Activated naive CD4-positive, alpha-beta T cell (primary cell): ENCODE measurements at places on chromosomes 1 and 21.

- no peak for DNase-seq
Measured at GRCh38 chr21:17491716-17492414, 21.0 kb upstream of the CXADR start.

- DNase-seq = no peak
Measured at GRCh38 chr1:28983091-28983490, 68.7 kb downstream of the EPB41 start.

DNA sequence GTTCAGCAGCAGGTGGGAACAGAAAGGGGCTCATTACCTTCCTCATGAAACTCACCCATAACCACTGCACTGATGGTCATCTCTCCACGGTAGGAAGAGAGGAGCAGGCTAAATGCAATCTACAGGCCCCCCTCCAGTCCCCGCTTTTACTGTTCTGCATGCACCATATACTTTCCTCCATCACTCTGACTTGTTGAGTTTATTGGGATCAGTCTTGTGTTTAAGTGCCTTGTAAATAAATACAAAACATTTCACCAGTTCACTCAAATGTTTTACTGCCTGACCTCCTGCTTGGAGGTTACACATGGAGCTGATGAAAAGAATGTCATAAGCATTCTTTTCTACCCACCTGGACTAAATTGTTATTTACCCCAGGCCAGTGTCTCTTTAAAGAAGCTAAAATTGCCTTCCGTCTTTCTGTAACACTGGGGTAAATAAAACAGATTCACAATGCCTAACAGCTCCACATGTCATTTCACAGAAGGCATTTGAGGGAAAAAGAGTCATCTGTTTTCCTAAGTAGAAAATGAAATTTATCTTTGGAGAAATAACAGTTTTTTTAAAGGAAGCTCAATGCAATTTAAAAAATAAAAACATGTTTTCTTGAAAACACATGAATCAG lies 30.7 kb downstream of the PTPN14 start:
- DNase-seq = no peak

DNA sequence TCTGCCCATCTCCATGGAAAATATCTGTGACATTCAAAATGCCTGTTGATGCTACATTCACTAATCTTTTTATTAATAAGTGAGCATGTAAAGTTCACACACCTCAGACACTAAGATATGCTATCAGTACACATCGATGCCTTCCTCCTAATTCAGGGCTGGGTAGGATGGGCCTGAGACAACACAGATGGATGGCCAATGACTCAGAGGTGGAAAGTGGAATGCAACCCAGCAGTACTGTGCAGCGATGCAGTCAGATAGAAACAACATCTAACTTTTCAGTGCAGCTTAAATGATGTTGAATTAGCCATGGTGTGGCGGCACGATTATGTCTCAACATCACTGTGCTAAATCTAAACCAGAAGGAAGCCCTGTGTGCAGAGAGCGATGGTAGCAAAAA lies 161.6 kb upstream of the KCNJ15 start:
- DNase-seq = no peak

DNA sequence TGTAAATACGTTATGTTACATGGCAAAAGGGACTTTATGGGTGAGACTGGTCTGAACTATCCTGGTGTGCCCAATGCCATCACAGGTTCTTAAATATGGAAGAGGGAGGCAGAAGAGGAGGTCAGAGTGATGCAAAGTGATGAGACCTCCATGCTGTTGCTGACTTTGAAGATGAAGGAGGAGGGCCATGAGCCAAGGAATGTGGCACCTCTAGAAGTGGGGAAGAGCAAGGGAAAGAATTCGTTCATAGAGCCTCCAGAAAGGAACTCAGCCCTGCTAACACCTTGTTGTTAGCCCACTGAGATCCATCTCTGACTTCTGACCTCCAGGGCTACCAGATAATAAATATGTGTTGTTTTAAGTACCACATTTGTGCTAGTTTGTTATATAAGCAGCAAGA lies 462.0 kb downstream of the RPS6KC1 start:
- no peak for DNase-seq

DNA sequence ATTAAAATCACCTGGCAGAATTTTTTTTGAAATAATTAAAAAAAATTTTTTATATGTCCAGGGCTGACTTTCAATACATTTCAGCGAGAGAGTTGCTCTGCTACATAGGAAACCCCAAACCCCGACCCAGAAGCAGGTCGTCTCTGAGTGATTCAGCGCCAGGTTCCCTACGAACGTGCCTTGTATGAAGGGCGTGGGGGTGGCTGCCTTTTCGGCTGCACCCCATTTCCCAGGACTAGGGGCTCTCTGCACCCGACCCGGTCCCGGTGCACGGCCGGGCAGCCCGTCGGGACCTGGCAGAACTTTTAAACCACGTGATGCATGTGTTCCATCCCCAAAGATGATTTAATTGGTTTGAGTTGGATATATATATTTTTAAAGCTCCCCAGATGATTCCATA lies 15.8 kb upstream of the SCYL3 start:
- no peak for DNase-seq

DNA sequence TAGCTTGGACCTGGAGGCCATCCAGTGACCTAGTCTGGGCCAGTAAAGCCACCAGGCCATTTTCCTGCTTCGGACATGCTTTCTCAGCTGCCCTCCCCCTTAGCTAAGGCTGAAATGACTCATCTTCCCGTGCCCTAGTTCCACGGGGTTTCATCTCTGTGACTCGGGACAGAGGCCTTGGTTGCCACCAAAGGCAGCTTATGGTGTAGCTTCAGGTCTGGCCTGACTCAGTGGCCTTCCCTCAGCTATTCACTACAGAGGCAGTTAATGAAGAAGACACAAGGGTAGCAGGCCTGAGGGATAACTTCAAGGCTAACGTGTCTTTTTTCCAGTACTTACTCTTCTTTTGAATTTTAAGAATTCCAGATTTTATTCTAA lies 82.4 kb downstream of the PBX1 start:
- no peak for DNase-seq

DNA sequence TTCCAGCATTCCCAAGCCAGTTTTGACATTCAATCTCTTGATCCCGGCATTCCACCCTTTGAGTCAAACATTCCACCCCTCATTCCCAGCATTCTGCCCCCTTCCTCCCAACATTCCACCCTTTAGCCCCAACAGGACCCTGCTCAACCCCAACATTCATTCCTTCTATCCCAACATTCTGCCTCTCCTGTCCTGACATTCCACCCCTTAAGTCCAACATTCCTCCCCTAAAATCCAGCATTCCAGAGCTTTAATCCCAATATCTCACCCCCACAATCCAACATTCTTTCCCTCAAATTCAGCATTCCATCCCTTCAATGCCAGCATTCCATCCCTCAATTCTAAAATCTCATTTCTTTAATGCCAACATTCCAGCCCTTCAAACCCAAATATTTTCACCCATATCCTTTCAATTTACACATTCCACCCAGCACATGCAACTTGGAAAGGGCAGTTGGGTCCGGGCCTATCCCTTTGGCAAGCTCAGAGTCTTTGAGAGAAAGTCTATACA lies 22.9 kb downstream of the DDX20 start:
- DNase-seq = no peak

DNA sequence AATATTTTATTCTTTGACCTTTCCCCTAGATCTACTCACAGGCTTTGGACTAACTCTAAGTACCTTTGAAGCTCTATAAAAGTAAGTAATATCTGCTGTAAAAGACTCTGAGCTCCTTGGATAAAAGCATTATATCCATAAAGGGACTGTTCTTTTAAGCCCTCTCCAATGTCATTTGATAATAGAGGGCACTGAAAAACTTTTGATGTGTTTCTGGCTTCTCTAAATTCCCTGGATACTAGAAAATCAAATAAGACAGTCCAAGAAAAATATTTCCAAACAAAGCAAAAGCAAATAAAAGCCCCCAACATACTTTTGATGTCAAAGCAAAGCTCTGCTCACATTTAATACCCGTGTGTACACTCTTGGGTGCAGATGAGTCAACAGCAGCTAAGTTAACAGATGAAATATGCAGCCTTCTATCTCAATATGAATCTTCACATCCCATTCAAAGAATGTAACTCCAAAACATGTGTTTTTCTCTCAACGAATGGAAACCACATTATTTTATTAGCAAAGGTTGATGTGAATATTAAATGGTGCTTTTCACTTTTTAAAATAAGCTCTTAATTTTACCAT lies 230.3 kb downstream of the CENPF start:
- no peak for DNase-seq

- no peak for DNase-seq
Measured at GRCh38 chr1:9182784-9183257, 51.8 kb upstream of the H6PD start.

GRCh38 chr1:31662463-31662862 lies 17.8 kb upstream of the PEF1 start:
- DNase-seq = no peak

DNA sequence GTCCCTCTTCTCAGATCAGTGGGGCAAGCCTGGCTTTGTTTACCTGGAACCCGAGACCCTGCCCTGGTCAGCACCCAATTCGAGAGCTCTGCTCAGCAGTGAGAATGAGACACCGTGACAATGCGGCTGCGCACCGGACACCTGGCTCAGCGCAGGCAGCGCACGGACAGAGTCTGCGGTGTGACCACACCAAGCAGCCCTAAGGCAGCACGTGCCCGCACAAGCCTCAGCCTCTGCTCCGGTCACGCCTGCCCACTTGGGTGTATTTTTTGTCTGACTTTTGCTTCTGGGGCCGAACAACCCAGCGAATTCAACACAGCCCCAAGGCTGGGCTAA lies 4.7 kb downstream of the KRTAP10-8 start:
- DNase-seq = no peak

DNA sequence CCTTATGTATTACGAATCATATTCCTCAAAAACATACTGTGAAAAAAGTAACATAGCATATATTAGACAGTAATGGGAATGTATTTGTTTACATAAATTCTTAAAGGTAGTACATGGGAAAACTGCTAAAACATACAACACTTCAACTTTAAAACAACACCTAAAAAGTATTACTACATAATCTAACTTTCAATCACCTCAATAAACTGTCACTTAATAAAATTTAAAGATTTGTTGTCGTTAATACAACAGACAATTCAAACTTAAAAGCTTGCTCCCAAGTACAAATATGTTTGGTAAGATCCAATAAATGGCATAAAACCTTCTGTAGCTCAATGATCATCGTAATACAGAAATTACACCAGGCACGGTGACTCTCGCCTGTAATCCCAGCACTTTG lies 3.7 kb downstream of the ARID4B start:
- DNase-seq = no peak

DNA sequence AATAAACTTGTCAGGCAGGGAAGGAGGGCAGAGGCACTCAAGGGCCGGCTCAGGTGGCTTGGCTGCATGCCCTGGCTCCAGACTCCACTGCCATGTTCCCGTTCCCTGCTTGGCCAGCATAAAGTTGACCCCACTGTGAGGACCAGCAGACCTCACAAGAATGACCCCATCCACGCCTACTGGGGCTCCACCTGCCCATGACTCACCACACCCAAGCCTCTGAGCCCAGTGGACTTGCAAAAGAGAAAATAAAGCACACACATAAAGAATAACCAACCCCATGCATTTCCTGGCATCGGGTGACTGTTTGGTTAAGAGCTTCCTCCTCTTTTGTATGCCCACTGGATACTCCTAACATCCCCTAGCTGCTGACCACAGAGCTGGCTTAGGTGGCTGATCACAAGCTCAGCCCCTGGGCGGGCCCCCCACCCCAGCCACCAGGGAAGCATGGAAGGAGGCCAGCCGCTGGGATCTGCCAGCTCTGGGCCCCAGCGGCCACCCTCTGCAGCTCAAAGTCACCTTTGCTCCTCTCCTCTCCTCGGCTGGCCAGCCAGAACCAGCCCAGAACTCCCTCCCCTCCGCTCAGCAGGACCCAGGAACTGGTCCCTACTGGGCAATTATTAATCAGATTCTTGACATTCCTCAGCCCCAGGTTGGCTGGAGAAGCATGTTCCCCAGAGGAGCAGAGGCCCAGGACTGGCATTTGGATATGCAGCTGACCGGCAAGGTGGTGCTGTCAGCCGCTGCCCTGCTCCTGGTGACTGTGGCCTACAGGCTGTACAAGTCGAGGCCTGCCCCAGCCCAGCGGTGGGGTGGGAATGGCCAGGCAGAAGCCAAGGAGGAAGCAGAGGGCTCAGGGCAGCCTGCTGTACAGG lies at the start of gene KLHDC7A:
KLHDC7A (plus strand) TSS at position 616 of the 875 bp plus-strand sequence; CDS start at position 668, 52 bp downstream.
- no peak for DNase-seq

DNA sequence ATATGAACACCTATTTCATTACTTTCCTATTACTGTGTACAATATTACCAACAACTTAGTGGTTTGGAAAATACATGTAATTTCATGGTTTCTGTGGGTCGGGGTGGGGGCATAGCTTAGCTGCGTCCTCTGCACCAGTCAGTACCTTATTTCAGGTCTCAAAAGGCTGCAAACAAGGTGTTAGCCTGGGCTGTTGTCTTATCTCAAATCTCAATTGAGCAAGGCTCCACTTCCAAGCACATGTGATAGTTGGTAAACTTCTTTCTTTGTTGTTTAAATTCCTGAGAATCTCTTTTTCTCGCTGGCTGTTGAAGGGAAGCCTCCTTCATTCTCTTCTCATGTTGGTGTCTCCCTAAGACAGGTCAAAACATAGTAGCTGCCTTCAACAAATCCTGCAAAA lies 485.4 kb downstream of the AMY1C start:
- no peak for DNase-seq

GRCh38 chr1:179867493-179868330 lies 9.9 kb downstream of the TOR1AIP2 start:
- peak; percentile 38 for DNase-seq

- no peak for DNase-seq
Measured at GRCh38 chr1:228918335-228918734, 183.1 kb downstream of the RHOU start.

DNA sequence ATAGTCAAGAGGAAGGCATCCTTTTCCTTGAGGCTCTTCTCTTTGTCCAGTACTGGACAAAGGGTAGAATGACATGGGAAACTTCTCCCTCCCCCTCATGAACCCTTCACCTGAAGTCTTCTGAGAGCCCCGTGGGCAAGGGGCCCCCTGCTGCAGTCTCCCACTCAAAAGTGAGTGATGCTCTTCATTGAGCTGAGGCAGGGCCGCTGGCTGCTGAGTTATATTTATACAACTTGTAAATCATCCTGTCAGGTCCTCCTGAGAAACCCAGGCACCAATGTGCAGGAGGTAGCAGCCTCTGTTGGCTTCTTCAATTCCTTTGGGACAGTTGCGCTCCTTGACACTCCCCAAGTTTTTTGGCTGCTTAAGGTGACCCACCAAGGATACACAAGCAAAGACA lies 150.2 kb downstream of the IGSF21 start:
- DNase-seq = no peak

- DNase-seq = no peak
Measured at GRCh38 chr1:77287535-77287934, 5.7 kb downstream of the AK5 start.

- DNase-seq = no peak
Measured at GRCh38 chr1:192860478-192861185, 51.8 kb downstream of the RGS2 start.

GRCh38 chr1:5978452-5978851 lies 13.8 kb downstream of the NPHP4 start:
- DNase-seq = no peak

- no peak for DNase-seq
Measured at GRCh38 chr1:165696625-165697100, 1.7 kb downstream of the ALDH9A1 start.
